NCI-H524 treated with DMSO at 0.1 percent for 48 hours (cell line): ENCODE measurements at places on chromosomes 3 and 15.

GRCh38 chr15:64443747-64444621, 16.4 kb upstream of the ZNF609 start:
- DNase-seq: no peak

DNA sequence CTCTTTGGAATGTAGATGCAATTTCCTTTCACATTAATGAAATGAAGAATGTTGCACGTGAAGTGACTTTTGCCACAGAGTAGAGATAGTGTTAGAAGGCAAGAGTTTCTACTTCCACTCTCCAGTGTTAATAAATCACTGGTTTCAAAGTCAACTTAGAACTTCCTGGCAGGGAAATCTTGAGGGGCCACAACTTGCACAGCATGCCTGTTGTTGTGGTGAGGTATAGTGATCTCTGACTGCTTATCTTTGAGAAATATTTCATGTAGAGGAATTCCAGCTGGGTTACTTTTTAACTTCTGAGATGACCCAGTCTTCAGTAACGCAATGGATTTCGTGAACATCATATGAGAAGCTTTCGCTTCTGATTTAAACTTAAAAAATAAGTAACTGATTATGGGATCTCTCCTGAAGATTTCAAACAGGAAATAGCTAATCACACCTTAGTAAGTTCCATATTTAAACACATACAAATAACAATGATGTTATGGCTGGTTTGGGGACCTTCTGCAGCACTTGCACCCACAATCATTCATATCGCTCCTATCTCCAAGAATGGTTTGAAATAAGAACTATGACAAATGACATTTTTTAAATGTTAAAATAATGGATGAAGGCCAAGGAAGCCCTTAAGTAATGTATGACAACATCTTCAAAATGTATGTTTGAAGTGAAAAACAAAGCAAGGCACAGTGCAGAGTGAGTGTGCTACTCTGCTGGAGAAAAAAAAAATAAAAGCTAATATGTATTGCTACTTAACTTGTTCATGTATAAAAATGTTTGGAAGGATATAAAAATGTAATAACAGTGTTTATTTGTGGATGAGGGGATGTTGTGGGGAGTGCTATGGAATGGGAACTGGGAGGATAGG, 726.5 kb upstream of the NECTIN3 start:
- no peak for DNase-seq

DNA sequence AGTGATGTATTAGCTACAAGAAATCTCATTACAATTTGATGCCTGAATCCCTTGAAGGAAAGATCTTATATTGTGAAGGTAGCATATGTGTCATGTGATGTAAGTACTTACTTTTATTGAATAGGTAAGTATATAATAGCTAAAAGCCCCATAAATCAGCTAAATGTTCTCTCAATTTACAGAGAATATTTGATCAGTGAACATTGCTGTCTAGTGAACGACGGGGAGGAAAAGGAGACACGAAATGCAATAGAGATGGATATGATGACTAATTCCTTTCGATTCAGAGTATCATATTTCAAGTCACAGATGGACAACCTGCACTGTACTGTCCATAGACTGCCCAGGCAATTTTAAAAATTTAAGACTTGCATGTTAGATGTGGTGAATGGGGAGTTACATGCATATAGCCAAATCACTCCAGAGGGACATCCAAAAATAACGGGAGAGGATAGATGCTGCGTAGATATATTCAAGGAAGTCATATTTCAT, 462.1 kb upstream of the CDIN1 start:
- peak; percentile 75 for DNase-seq

DNA sequence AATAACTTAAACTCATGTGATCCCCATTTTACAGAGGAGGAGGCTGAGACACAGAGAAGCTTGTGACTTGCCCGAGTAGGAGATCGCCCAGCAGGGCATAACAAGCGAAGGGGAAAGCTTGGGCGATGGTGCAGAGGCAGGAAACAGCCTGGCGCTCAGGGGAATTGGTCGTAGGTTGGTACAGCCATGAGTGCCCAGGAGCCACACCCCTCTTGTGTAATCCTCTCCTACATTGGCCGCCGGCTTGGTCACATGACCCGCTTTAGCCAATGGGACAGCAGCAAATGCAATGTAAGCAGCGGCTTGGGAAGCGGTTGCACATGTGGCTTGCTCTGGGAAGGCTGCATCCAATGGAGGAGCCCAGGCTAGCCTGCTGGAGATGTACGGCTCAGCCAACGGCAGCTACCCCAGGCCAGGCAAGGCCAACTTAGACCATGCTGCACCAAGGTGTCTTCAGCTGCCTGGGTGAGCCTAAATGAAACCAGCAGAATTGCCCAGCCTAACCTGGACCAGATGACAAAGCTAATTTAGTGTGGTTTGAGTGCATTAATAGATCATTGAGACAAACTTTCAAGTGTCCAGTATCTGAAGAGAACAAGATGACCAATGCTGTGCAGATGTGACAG, 50.3 kb upstream of the SLC6A6 start:
- DNase-seq: no peak

- DNase-seq: no peak
Measured at GRCh38 chr3:98259707-98260106, 4.3 kb upstream of the OR5H6 start.
